ENCODE measurements at places on chromosomes 6 and 20.

DNA sequence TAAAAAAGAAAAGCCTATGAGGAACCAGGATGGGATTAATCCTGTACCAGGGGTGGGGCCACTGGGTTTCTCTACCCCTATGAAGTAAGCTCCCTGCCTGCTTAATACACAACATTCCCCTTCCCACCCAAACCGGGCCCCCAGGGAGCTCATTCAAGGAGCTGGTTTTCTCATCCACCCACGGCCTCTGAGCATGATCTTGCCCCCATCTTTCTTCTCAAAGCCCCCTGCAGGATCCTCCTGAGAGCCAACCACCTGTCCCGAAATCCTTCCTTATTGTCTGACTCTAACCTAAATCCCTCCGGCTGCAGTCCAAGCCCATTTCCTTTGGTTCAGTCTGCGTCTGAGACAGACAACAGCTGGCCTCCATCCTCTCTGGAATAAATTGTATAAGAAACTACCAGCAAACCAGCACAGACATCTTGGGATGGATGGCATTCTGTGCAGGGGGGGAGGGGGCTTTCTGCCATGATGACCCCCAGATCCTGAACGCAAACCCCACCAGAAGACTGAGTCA, 21.0 kb downstream of the KCNK5 start:
- no peak for DNase-seq

- DNase-seq: no peak
These were observed 139.2 kb upstream of the SASH1 start for GRCh38 chr6:148203281-148203925.

GRCh38 chr6:1796706-1797529, 187.2 kb downstream of the FOXC1 start:
- no peak for DNase-seq

- DNase-seq: no peak
These were observed 9.0 kb downstream of the NFATC2 start for GRCh38 chr20:51533291-51534172.

DNA sequence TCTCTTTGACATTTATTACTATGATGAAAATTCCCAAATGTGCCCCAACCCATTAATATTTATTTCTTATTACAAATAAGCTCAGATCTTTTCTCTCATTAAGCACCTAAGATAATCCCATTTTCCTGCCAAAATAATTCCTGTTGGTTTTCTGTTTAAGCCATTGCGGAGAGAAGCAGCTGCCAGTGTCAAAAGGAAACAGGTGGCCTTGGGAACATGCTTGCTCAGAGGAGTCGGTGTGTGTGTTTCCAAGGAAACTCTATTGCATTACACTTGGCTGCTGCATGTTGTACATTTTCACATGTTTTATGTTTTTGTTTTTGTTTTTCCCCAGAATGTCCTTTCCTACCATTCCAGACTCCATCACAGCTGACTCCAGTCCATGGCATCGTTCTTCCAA, 56.4 kb downstream of the CD24 start:
- no peak for DNase-seq

- no peak for DNase-seq
These were observed 150.4 kb downstream of the ZDHHC14 start for GRCh38 chr6:157531169-157531985.

- DNase-seq: no peak
These were observed 273.2 kb downstream of the CDC5L start for GRCh38 chr6:44660561-44661220.

DNA sequence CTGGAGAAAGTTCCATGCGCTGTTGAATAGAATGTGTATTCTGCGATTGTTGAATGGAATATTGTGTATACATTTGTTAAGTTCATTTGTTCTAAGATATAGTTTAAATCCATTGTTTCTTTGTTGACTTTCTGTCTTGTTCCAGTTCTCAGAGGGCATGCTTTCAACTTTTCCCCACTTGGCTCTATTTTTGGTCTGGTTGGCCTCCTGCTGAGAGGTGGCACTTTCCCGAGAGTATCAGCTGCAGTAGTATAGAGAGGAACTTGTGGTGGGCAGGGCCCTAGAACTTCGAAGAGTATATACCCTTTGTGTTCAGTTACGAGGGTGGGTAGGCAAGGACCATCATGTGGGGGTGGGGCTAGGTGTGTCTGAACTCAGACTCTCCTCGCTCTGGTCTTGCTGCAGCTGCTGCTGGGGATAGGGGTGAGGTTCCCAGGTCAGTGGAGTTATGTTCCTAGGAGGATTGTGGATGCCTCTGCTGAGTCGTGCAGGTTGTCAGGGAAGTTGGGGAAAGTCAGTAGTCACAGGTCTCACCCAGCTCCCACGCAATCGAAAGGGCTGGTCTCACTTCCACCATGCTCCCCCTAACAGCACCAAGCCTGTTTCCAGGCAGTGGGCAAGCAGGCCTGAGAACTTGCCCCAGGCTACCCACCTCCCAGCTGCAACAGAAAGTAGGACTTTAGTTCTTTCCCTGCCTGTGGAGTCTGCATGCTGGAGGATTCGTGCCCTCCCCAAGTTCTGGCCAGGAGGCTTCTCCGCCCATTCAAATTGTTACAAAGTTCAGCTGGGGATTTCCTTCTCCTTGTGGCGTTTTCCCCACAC, 118.9 kb upstream of the SSTR4 start:
- DNase-seq: no peak

GRCh38 chr6:33301877-33302276, 3.1 kb upstream of the RGL2 start:
- no peak for DNase-seq

- no peak for DNase-seq
These were observed 20.3 kb downstream of the GTPBP2 start for GRCh38 chr6:43608807-43609206.

DNA sequence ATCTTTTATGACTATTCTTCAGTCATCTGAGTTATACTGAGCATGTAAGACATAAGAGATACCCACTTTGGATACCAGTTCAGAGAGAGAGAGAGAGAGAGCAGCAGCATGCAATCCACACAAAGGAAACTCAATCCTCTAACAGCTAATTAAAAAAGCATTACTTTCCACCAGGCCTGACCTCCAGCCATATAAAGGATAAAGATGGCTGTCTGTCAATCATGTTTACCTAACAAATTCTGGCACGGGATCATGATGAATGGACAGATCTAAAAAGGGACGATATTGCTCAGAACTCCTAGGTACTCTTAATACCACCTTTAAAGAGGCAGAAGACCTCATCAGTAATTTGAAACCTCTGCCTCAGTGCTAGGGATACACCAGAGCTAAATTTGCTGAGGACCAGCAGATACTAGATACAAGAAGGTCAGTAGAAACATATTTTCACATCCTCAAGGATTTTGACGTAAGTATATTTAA, 159.2 kb downstream of the RPS12 start:
- no peak for DNase-seq

- DNase-seq: no peak
These were observed 24.3 kb upstream of the ZNF217 start for GRCh38 chr20:53617791-53618489.

DNA sequence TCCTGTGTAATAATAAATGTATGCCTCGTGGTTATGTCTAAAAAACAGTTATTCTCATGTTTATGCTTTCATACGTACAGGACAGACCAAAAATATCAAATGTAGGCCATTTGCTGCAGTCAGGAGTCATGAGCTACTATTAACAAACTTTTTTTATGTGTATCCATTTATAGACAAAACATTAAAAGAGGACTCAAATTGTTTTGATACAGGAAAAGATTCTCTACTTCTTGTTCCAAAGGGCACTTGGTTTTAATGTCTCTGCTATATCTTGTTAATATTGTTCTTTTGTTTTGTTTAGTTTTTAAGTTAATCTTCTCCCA, 155.2 kb downstream of the ZDHHC14 start:
- no peak for DNase-seq

DNA sequence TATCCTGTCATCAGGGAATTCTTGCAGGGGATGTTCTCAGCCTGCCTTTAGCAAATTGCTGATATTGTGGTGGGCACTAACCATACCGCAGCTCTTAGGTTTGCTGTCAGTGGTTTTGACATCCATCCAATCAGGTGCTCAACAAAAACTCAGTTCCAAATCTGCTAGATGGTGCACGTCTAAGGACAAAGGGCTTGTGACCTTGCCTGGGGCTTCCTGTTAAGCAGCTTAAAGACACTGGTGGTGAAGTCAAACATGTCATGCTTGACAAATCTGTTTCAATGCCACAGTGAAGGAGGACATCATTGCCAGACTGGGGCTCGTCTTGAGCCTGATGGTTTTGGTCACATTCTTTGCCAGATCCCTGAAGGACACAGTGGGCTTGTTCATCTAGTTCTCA, 179.8 kb upstream of the NOX3 start:
- DNase-seq: no peak

DNA sequence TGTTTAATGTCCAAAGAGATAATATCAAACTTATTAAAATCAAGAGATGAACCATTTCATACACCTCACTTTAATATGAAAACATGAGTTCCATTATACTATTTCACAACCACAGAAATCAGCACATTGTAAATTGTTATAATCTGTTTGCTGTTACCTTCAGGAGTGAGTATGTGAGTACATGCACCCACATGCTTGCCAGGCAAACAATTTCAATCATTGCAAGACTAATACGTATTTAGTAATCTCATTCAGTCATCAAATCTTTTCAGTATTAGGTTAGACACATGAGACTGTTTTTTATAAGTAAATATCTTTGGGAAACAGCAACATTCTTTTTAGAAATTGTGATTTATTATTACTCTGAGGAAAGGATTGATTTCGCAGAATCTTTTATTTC, 9.3 kb upstream of the EPM2A start:
- DNase-seq: no peak

DNA sequence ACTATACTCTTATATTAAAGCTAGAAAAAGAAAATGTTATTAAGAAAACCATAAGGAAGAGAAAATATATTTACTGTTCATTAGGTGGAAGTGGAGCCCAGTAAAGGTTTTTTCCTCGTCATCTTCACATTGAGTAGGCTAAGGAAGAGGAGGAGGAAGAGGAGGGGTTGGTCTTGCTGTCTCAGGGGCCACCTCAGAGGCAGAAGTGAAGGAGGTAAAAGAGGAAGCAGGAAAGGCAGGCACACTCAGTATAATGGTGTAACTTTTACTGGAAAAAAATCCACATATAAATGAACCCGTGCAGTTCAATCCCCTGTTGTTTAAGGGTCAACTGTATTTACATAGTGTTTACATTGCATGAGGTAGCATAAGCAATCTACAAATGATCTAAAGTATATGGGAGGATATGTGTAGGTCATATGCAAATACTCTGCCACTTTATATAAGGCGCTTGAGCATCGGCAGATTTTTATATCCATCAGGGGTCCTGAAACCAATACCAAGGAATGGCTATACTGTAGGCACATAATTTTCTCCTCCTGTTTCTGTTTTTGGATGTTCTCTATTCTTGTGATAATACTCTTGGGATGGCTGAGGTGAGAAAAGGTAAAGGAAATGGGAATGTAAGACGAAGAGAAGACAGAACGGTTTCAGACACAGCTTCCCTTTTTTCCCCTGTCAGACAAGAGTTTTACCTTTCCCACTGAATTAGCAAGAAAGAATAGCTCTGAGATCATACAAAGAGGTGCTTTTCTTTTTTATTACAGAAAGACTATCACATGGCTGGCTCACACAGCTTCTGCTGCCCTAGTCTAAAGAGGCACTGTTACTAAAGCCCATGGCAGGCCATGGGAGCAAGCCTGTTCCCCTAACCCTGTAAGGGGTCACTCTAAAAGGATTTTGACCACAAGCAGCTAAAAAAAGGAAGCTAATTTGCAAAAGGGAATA, 59.9 kb downstream of the NUDT3 start:
- no peak for DNase-seq

GRCh38 chr6:75166773-75167172, 39.1 kb downstream of the COL12A1 start:
- no peak for DNase-seq

DNA sequence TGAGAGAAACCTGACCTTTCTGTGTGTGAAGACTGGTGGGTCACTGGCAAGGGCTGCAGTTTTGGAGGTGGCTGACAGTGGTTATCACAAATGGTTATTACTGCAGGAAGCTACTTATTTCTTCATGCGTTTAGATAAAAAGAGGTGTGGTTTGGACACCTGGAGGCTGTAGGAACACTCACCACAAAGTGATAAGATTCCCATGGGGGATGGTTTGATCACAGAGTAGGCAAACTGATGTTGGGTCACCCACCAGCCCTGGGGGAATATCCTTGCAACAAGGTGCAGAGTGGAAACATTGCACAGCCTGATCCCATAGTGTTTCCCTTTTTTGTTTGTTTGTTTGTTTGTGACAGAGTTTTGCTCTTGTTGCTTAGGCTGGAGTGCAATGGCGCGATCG, 33.9 kb upstream of the RNGTT start:
- DNase-seq: no peak
